ENCODE measurements at places on chromosomes 13 and 19.

- DNase-seq: no peak
Measured at GRCh38 chr19:38162632-38163031, 61.4 kb downstream of the DPF1 start.

GRCh38 chr13:42899266-42899665 lies 92.8 kb downstream of the EPSTI1 start:
- no peak for DNase-seq

DNA sequence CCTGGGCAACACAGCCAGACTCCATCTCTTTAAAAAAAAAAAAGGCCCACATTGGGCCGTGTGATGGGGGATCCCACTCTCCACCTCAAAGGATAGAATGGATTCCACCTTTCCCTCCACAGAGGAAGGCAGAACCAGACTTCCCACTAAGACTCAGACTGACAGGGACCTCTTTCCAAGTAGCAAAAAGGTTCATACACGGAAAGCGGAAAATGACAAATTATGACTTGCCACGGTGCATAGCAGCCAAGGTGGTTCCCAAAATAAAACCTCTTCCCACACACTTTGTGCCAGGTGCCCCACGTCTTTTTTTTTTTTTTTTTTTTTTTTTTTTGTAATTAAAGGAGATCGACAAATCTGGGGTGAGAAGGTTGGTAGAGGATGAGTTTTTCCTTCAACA lies 14.4 kb upstream of the TTYH1 start:
- no peak for DNase-seq

DNA sequence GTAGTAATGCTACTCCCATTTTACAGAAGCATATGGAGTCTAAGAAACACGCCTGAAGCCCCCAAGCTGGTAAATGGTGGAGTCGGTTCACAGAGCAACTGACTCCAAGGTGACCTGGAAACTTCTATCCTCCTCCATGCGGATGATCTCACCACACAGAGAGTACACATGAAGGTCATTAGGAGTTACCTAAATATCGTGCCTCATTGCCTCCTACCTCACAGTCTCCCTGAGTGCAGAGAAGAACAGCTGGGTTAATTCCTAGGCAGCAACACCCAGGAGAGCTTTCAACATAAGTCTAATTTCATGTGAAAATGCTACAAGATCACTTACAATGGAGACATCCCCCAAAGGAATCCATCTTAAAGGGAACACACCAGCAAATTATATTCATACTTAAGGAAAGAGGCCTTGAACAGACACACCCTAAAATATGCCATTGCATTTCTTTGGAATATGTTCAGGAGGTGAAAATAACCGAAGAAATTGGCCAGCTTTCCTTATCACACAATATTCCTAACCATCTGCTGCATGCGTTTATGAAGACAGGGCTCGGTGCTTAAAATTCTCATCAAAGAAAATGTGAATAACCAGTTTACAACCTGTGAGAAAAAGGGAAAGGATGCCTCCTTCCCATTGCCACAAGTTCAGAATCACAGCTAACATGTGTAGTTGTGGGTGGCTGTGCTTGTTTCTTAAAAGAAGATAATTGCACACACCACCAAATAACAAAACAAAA lies 203.6 kb upstream of the NBEA start:
- DNase-seq: no peak

GRCh38 chr19:3775831-3776230 lies 3.8 kb upstream of the RAX2 start:
- DNase-seq: no peak

DNA sequence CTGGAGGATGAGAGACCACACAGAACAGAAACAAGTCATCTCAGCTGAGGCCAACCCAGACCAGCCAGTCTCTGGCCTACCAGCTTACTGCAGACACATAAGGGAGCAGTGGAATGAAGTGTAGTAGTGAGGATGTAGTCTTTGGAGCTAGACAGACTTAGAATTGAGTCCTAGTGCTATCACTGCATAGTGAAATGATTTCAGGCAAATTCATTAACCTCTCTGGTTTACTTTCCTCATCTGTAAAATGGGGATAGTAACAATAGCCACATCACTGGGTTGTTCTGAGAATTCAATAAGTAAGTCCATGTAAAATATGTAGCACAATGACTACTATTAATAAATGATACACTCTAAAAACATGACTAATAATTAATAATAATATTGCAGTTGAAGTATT lies 383.8 kb downstream of the DLEU7 start:
- no peak for DNase-seq

DNA sequence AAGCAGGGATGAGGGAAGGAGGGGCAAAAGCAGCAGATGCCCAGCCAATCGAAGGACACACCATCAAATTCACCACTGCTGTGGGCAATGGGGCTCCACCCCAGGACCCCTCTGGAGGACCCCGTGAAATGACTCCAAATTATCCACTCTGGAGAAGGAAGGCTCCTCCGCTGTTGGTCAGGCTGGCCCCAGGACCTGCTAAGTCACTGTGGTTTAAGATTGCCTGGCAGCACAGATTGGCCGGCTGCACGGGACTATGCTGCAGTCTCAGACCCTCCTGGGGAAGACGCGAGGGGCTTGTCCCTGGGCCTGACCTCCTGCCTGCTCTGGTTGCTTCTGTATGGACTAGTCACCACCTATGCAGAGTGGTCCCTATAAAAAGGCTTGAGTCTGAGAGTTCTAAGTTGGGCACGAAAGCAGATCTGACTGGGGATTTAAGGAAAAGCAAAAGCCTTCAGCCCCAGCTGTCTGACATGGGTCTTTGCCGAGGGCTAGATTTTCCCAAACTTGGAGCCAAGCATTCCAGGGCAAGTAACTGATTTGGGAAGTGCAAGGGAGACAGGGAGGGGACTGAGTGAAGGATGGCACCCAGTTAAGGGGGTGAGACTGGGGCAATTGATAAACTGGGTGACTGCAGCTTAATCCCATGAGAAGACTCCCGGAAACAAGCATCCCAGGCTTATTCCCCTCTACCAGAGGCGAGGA lies 91.7 kb downstream of the TSHZ3 start:
- no peak for DNase-seq

DNA sequence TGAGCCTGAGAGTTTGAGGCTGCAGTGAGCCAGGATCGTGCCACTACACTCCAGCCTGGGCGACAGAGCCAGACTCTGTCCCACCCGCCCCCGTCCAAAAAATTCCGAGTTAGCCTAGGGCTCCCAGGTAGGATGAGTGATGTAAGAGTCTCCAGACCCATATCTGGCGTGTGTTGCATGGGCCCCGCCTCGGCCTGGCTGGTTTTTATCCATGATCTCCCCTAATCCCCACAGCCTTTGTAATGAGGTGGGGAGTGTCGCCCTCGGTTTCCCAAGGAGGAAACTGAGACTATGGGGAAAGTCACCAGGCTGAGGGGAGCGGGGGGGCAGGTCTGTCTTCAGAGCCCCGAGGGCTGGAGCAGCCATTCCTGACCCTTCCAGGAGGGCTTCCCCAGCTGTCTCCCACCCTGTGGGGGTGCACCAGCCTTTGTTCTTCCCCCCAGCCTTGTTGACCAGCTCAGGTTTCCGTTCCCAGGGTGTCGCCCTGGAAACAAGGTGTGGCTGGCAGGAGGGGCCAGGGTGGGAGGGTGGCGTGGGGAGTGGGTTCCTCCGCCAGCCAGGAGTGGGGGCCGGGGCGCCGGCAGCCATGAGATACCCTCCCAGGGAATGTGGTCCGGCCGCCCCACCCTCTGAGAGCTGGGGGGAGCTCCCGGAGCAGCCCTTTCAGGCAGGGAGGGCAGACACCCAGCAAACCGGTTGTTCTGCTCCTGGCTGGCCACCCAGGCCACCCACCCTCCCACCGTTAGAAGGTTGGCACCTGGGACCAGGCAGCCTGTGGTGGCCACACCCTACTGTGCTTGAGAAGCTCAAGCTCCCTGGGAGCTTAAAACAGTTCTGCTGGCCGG lies 11.5 kb downstream of the MYH14 start:
- DNase-seq: no peak

- no peak for DNase-seq
Measured at GRCh38 chr13:33797622-33798021, 20.3 kb upstream of the RFC3 start.

DNA sequence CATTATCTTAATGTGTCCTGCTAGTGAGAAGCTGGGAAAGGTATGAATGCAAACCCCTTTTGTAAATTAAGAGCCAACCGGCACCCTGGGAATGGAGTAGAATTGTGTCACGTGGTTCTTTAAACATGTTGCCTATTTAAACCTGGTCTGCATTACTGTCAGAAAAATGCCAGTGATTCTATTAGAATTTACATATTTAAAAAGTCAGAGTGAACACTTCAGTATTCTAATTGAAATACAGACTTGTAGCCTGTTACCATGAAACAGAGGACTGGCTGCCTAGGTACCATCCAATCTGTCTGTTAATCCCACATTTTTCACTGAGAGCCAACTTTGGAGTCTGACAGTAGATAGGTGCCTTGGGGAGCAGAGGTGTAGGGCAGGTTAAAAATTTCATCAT lies 652.3 kb upstream of the ARGLU1 start:
- no peak for DNase-seq

GRCh38 chr13:76797361-76797760 lies 88.8 kb downstream of the KCTD12 start:
- no peak for DNase-seq

GRCh38 chr19:5393088-5393487 lies 52.5 kb upstream of the PTPRS start:
- DNase-seq: no peak

DNA sequence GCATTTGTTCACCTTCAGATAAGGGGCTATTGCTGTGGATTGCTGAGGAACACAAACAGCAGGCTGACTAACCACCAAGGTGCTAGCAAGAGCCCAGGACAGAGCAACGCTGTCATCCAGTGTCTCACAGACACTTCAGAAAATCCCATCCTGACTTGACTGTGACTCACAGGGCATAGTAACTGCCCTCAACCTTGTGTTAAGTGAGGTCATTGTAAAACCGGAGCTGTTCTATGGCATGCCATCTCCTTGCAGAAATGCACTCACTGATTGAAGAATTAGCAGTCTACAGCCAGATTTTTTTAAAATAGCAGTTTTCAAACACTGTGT lies 51.1 kb downstream of the TNFRSF19 start:
- DNase-seq: no peak

GRCh38 chr13:98930151-98930591 lies 47.7 kb downstream of the DOCK9 start:
- DNase-seq: no peak

DNA sequence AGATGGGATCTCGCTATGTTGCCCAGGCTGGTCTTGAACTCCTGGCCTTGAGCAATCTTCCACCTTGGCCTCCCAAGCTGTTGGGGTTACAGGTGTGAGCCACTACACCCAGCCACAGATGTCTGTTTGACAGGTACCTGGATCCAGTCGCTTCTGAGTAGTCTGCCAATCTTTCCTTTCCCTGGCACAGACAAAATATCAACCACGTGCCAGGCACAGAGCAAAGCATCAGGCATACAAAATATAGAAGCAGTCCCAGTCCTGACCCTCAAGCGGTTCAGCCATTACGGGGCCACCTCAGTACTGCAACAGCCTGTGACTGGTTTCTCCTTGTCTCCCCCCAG lies 3.8 kb downstream of the ELAVL1 start:
- no peak for DNase-seq

- DNase-seq: peak; percentile 46
Measured at GRCh38 chr19:4081441-4082129, 14.9 kb upstream of the ZBTB7A start.

- DNase-seq: no peak
Measured at GRCh38 chr13:101262306-101262705, 154.0 kb downstream of the NALCN start.

DNA sequence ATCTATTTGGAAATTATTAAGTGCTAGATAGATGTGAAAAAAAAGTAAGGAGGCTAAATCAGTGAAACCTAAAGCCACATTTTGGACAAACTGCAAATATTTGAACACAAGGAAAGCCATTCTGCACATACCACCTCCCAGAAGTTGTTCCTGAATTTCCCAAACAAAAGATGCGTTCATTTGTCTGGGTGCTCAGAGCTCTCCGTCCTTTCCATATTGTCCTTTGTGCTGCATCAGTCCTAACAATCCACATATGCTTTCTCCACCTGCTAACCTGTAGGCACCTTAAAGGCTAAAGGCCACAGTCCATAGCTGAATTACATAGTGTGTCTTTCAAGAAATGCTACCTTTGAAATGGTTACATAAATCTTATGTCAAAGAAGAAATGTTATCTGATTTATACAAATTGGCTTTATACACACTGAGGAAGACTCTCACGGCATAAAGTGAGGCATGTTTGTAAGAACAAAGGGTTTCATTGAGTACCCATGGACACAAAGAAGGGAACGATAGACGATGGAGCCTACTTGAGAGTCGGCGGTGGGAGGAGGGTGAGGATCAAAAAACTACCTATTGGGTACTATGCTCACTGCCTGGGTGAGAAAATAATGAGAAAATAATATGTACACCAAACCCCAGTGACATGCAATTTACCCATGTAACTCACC lies 182.0 kb downstream of the RGCC start:
- DNase-seq: no peak

GRCh38 chr13:102984210-102984609 lies 82.0 kb downstream of the SLC10A2 start:
- no peak for DNase-seq

DNA sequence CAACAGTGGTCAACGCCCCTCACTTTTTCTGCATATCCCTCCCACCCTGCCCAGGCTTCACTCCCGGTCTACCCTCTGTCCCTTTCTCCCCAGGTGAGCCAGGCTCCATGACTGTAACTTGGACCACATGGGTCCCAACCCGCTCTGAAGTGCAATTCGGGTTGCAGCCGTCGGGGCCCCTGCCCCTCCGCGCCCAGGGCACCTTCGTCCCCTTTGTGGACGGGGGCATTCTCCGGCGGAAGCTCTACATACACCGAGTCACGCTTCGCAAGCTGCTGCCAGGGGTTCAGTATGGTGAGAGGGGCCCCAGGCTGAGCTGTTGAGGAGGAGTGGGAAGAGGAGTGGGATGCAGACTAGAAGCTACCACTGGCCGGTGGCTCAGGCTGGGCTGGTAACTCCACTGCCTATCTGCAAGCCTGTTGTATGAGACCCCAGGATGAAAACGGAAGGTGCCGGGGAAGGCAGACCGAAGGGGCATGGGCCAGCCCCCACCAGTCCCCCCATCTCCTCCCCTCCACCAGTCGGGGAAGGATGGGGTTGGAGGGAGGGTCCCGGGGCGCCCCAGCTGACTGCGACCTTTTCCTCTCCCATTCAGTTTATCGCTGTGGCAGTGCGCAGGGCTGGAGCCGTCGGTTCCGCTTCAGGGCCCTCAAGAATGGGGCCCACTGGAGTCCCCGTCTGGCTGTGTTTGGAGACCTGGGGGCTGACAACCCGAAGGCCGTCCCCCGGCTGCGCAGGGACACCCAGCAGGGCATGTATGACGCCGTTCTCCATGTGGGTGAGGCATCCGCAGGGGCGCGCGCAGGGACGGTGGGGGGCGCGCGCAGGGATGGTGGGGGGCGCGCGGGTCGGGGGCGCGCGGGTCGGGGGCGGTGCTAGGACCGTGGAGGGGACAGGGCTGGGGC lies 14.4 kb downstream of the ACP7 start:
- DNase-seq: no peak

- DNase-seq: no peak
Measured at GRCh38 chr13:94119360-94119936, 360.0 kb downstream of the DCT start.

DNA sequence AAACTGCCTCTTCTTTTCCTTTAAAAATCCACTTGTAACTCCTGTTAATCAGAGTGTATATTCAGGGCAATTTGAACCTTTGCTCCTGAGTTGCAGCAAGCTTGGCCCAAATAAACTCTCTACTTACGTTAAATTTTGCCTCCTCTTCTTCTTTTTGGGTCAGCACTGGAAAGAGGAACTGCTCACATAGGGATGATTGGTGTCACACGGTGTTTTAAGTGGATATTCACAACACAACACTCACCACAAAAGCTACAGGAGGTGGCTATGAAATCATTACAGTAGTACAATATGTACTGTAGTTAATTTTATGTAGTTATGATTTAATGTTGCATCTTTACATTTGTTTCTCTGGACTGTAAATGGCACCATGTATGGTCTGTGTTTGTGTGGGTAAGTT lies 96.8 kb upstream of the DOCK9 start:
- no peak for DNase-seq
